ENCODE measurements at places on chromosomes 6 and 20. TPM values are rescaled to one million over a fixed set of nuclear protein-coding genes. Genes with fewer than 3 reads are reported as not detected.
A peak's percentile ranks its signal among the peaks of the same experiment; 100 is the strongest.

GHRH gene
- polyA plus RNA-seq, result not detected

LPA gene
- not detected for polyA plus RNA-seq

CD24 gene
- polyA plus RNA-seq, result 0.05 TPM

FNDC1 gene
- 0.10 TPM for polyA plus RNA-seq

- DNase-seq, result no peak
These were observed 61.6 kb upstream of the SNX9 start for GRCh38 chr6:157761331-157761921.

GRCh38 chr20:33318096-33318429, 35.0 kb downstream of the BPIFB1 start:
- no peak for DNase-seq

DNA sequence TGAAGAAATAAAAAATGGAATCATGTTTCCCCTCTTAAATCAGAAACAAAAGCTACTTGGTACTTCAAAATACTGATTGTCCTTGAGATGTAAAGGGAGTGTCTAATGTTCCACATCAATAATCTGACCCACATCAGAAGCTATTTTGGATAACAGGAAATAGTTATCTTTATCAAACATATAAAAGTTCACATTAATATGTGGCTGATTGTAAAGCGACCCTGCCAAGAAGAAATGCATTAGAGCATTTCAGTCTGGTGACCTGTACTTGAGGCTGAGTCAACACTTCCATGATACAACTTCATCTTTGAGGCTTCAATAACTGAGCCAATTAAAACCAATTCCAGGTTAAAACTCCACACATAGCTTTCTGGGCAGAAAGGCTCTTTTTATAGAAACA, 31.8 kb downstream of the SYNE1 start:
- no peak for DNase-seq

DNA sequence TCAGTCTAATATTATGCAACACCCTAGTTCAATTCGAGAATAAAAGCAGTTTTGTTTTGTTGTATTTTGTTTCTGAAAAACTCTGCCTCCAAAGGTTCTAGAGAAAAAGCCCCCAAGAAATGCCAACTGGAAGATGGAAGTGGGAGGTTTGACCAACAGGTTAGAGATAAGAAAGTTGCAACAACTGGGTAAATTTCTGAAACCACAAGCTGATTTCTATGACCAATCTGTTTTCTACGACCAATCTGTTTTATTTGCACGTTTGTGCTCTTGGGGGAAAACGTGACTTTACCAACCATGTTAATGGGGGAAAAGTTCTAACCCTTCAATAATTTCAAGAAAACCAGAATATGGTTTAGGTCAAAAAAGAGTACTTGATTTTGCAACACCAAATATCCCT, 173.2 kb downstream of the PDE7B start:
- no peak for DNase-seq

GRCh38 chr6:154258064-154258757, 98.4 kb downstream of the IPCEF1 start:
- DNase-seq, result no peak

GRCh38 chr20:20435453-20435852, 67.5 kb downstream of the INSM1 start:
- no peak for DNase-seq

GRCh38 chr20:7712661-7713060, 227.6 kb downstream of the HAO1 start:
- no peak for DNase-seq

- no peak for DNase-seq
These were observed 119.7 kb downstream of the PSMB1 start for GRCh38 chr6:170433163-170434116.

GRCh38 chr6:143127941-143128680, 67.4 kb downstream of the AIG1 start:
- no peak for DNase-seq

- DNase-seq, result no peak
These were observed 20.4 kb upstream of the ZNF318 start for GRCh38 chr6:43389730-43390295.

GRCh38 chr6:74069089-74069581, 373.1 kb downstream of the CD109 start:
- DNase-seq, result peak; percentile 46

DNA sequence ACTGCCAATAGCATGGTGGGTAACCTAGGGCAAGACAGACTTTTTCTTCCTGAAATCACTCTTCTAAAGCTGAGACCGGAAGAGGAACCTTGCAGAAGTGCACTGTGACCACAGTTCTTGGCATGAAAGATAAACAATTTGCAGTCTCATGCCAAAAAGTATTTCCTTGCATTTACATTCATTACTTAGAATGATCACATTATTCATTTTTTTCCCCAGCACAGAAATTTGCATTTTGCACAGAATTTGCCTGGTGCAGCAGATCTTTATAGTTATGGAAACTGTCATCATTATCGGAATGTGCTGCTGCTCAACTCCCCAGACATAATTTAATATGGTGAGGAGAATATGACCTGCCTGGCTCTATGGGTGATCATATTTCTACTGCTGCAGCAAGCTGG, 42.2 kb upstream of the EDN3 start:
- no peak for DNase-seq

- DNase-seq, result no peak
These were observed 36.5 kb downstream of the HIVEP1 start for GRCh38 chr6:12048609-12049008.

GRCh38 chr6:161667957-161668356, 394.1 kb upstream of the AGPAT4 start:
- DNase-seq, result no peak

DNA sequence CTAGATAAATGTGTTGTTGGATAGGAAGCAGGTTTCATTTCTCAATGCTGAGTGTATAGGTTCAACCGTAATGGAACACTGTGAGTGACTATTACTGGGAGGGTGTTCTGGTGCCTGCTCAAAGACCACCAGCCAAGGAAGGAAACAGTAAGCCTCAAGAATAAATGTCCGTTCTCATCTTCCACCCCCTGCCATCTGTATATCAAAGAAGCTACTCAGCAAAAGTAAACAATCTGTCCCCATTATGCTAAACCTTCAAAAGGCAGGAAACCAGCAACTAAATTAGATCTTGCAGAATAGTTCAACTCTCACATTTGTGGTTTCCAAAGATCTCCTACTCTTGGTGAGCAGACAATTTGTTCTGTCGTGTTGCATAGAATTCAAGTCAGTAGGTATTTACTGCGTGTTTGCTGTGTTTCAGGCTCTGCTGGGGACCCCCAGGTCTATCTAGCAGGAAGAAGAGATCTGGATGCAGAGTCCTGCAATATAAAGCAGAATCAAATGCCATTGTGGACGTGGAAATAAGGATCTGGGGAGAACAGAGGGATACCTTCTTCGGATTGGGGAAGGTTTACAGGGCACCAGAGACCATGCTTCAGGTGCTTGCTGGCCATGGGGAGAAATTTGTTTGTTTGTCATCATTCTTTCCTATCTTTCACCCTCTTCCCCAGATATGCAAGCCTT, 87.3 kb downstream of the SCML4 start:
- no peak for DNase-seq

GRCh38 chr6:3749977-3750316, 1.6 kb downstream of the PXDC1 start:
- peak; percentile 25 for DNase-seq

GRCh38 chr6:37695857-37696219, 1.8 kb downstream of the MDGA1 start:
- DNase-seq, result no peak

DNA sequence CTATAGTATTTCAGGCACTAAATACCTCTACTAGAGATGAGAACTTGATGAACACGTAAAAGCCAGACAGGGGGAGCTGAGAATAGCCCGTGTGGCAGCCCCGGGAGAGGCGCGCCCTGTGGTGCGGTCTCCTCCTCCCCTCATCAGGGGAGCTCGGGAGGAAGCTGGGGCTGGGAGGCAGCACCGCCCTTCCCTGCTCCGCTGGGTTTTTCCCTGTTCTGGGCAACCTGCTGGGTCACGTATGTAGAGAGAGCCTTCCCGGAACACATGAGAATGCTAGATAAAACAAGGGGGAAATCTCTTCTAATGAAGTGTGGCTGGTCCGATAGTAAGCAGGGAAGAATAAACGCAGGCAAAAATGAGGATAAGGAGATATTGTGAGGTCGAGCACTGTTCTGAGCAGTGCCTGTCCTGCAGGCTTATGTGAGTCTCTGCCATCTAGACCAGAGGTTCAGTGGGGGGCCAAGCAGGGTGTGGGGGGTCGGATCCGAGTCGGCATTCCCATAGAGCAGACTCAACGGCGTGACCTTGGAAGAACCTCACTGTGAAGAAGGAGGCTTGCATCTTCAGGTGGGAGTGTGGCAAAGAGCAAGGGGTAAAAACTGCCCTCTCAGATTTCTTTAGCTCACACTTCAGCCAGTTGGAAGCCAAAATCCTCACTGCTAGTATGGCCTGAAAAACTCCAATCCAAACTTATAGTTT, 13.4 kb upstream of the RPS6KA2 start:
- DNase-seq, result no peak
